ENCODE measurements at places on chromosomes 3 and 15. TPM values are rescaled to one million over a fixed set of nuclear protein-coding genes. Genes with fewer than 3 reads are reported as not detected.

GRAMD2A gene
- 0.14 TPM for total RNA-seq

GRCh38 chr3:17466028-17466427 is 276.4 kb downstream of the TBC1D5 start:
- DNase-seq, result no peak

DNA sequence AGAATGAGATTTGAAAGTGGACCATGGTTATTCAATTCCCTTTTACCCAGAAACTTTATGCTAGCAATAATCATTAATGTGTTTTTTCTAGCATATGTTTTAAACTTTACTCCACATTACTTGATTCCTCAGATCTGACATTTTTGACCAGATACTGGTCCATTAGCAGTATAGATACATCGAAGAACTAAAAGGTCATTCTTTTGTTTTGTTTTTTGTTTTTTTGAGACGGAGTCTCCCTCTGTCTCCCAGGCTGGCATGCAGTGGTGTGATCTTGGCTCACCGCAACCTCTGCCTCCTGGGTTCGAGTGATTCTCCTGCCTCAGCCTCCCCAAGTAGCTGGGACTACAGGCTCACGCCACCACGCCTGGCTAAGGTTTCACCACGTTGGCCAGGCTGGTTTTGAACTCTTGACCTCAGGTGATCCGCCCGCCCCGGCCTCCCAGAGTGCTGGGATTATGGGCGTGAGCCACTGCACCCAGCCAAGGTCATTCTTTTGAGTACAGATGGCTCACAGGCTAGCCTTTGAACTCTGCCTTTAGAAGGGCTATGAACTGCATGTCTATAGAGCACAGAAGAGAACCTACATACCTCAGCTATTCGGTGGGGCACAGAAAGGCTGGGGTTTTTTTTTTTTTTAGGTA is 28.6 kb downstream of the CHP1 start:
- no peak for DNase-seq

DNA sequence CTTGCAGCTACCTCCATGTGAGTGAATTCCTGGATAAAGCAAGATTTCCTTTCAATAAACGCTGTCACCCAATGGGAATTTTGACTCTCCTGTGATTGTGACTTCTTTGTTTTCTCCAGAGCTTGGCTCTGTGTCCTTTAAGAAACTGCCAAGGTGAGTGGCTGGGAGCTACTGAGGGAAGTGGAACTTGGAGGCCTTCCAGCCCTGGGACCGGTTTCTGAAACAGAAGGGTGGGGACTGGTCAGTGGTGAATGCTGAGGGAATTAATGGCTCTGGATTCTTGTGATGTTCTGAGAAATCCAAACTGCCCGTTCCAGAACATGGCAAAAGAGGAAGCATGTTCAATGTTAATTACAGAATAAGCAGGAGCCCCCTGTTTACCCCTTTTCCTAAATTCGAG is 41.1 kb upstream of the MYZAP start:
- no peak for DNase-seq

RSRC1 gene
- 38.9 TPM for total RNA-seq

DNA sequence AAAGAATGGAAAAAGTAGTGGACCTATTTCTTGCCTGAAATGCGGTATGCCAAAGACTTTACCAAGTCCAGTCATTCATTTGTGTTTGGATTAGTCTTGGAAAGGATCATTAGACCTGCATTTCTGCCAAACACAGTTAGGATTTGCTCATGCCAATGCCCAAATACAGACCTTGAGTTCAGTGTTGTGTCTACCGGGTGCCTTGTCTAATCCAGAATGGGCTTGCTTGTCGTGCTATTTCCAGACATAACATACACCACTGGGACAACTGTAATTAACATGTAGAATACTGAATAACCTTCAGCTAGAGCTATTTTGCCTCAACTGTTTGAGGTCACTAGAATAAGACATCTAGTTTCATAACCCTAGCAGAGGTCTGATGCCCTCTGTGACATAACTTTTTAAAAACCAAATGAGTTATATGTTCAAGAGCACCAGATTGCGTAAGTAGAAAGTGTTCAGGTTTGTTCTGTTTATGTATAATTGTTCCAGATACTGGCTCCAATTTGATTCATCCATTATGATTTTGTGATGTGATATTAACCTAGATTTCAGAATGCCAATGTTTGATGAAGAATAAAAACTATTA is 145.3 kb upstream of the DPH6 start:
- no peak for DNase-seq

PLCD1 gene
- 16.5 TPM for total RNA-seq

GRCh38 chr3:185733980-185734724 is 90.7 kb downstream of the IGF2BP2 start:
- peak; percentile 81 for DNase-seq

ITIH1 gene
- not detected for total RNA-seq

GOLGA6A gene
- not detected for total RNA-seq

TRIM42 gene
- total RNA-seq, result not detected

DNA sequence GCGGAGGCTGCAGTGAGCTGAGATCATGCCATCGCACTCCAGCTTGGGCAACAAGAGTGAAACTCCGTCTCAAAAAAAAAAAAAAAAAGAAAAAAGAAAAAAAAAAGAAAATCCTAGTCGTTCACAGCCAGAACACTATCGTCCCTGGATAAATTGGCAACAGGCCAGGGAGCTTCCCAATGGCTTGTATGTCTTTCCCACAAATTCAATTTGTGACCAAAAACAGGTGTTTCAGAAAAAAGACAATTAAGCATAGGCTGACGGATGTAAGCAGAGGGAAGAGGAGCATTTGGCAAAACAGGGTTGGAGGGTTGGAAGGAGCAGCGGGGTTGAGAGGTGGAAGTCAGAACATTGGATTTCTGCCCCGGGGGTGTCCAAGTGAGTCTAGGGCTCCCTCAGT is 8.5 kb downstream of the EPB42 start:
- DNase-seq, result no peak

DNA sequence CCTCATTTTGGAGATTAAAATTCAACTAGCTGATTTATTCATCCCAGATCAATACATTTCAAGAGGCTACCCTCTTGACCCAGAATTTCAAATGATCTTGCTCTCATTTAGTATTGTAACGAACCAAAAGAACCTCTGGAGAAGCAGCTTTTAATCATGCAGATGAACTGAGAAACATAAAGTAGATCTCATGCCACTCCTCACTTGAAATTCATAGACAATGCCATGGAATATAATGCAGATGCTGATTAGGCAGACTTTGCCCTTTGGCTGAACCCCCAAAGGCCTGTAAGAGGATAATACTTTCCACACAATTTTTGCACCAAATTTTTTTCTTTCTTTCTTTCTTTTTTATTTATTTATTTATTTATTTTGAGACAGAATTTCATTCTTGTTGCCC is 358.3 kb downstream of the NEK10 start:
- no peak for DNase-seq

- DNase-seq, result no peak
Observed at GRCh38 chr15:82530006-82530405, 10.3 kb downstream of the RPS17 start.

DLEC1 gene
- not detected for total RNA-seq

DNA sequence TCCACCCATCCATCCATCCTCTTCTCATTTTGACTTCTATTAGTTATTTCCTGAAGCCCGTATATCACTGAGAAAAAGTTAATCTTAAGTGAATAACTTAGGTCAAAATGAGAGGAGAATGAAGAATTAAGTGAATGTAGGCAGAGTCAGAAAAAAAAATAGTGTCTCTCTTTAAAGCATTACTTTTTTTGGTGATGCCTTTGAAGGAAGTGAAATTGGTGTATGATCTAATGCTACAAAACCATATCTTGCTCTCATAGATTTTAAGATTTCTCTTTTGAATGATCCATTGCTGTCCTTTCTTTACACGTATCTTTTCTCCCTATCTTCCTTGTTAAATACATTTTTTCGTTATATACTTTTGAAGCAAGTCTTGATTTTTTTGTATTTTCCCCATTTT is 23.4 kb downstream of the FNDC3B start:
- DNase-seq, result no peak

DNA sequence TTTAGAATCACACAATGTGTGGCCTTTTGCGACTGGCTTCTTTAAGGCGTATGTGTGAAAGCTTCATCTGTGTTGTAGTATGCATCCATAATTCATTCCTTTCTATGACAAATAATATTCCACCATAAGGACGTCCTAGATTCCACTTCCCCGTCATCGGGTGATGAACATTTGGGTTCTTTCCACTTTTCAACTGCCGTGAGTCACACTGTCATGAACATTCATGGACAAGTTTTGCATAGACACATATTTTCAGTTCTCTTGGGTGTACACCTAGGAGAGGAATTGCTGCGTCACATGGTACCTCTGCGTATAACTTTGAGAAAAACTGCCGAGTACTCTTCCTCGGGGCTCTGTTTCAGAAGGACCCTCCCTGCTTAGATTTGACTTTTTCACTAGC is 97.3 kb downstream of the TOP2B start:
- DNase-seq, result no peak

DNA sequence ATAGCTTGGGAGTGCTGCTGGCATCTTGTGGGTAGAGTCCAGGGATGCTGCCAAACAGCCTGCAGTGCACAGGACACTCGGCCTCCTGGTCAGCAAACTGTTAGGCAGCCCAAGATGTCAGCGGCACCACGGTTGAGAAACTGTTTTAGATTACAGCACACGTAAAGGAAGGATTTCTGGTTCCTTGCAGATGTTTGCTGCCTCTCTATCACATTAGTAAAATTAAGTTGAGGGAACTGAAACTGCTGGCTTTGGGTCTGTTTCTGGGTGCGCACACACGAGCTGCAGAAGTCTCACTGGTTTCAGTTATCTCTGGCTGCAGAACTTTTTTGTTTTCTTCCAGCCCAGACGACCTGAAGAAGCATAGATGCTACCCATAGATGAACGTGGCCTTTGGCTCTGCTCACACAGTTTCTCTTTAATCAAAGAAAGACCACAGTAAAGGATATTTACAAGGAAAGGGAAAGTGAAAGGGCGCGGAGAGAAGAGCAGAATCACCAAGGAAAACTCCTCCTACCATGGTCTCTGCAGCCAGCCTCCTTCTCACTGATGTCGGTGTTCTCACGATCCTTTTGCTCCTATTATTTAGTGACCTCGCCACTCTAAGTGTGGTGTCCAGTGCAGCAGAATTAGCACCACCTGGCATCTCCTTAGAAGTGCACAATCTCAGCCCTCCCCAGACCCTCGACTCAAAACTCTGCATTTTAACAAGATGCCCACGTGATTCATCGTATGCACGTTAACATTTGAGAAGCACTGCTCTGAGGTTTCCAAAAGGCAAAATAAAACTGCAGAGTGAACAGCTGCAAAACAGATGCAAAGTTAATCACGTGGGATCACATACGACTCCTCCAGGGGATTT is 50.6 kb upstream of the AKAP13 start:
- no peak for DNase-seq

DNA sequence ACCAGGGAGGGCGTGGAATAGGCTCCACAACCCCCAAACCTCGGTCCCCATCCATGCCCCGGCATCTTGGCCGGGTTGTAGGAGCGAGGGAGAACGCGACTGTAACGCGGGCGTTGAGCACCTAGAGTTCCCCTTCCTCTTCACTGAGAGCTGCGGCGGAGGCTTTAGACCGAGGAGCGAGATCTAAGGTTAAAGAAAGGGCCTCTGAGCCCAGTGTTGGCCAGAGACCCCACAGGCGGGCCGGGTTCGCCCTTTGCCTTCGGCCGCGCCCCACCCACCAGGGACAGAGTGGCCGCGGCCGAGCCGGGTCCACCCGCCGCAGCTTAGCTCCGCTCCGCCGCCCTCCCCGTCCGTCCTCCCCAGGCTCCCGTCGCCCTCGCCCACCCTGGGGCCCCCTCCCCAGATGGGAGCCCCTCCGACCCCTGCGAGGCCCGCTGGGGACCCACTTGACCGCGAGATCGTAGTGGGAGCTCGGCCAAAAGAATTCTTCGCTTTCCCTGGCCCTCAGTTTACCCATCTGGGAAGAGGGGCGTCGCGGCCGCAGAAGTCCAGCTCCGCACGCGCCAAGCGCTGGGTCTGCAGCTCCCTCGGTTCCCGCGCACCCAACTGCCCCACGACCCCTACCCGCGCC is 425 bp downstream of the ANPEP start:
- no peak for DNase-seq

DNA sequence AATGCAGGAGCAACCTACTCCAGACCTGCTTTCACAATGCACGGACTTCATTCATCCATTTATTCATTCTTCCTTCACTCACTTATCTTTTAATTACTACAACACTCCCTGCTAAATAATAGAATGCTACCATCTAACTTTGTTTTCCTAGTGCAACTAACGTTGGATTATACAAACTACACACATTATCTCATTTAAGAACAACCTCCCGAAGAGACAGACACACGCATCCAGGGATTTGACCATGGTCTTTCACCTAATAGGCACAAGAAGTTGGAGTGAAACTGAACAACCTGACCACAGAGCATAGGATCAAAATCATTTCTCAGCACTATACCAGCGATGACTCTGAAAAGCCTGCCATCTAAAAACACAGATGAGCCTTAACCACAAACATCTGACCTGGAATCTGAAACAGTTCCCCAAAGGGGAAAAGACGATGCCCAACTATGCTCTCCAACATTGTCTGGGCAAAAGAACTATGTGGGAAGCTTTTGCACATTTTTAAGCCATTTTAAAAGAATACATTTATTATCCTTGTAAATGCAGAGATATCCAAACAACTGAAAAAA is 21.0 kb downstream of the ZNF385D start:
- no peak for DNase-seq

AHSG gene
- total RNA-seq, result not detected

PPP2R3A gene
- 7.5 TPM for total RNA-seq

FSD2 gene
- total RNA-seq, result not detected

- DNase-seq, result no peak
Observed at GRCh38 chr3:124492824-124493223, 237.4 kb upstream of the UMPS start.

GOLGA8O gene
- total RNA-seq, result 0.20 TPM

DNA sequence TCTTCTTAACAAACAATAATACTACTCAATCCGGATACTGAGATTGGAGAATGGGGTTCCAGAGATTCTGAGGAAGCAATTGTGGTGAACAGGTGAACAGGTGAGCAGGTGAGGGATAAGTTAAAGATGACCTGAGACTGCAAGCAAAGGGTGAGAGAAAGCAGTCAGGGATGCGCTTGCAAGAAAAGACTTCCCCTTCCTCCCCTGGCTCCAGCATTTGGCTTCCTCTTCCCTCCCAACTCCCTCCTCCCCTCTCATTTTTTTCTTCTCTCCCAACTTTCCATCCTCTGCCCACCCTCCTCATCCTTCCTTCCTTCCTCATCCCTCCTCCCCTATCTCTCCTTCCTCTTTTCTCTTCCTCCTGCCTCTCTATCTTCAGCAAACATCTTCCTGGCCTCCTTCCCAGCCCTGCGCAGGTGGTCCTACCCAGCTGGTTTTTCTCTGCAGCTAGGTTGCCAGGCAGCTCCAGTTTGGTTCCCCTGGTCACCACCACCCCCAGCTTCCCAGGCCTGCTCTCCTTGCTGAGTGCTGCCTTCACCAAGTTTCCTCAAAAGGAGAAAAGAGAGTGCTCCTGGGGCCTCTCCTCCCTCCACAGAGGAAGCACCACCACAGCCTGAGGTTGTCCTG is 10.4 kb upstream of the VIPR1 start:
- DNase-seq, result no peak
